ENCODE measurements at places on chromosomes 3 and 15.

GRCh38 chr3:195077611-195078540 lies 193.1 kb downstream of the XXYLT1 start:
- no peak for DNase-seq

DNA sequence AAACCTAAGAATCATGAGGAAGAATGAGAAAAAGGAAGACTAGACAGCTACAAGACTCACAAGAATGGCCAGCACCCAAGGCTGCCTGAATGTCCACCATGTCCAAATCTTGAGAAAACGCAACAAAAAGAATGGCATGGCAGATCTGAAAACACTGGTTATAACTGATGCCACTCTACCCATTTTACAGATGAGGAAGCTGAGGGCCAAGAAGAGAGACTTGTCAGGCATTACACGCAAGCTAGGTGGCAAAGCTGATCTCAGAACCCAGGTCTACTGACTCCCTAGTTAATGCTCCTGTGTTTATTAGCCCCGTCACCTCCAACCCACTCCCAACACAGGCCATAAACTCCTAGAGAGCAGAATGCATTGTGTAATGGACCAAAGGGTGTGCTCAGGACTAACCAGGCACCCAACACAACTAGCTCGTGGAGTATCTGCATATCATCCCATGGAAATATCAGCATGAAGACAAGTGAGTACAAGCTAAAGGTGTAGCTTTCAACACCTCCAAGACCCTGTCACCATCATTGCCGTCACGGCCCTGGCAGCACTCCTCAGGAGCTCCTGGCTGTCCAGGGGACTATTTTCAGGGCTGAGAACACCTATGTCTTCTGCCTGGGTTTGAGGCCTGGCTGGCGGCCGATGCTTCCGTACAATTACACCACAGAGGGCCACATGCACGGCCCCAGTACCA lies 111.7 kb downstream of the XXYLT1 start:
- DNase-seq: no peak

- no peak for DNase-seq
These were observed 46.2 kb downstream of the CNTN6 start for GRCh38 chr3:1139071-1139470.

- DNase-seq: no peak
These were observed 67.7 kb upstream of the CSPG5 start for GRCh38 chr3:47646362-47646761.

GRCh38 chr3:70871909-70872656 lies 559.6 kb upstream of the MDFIC2 start:
- no peak for DNase-seq

DNA sequence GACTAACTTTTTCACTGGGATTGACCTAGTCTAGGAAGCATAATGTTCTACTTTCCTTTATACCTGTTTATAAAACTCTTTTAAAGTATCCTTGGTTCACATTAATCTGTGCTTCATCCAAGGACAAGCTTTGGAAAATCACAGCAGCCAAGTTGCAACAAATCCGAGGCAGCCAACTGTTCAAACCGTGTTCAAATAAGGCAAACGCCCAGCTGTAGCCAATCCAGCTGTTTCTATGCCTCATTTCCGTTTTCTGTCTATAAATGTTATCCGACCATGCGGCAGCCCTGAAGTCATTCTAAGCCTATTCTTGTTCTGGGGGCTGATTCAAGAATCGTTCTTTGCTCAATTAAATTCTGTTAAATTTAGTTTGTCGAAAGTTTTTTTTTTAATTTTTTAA lies 78.3 kb downstream of the FMN1 start:
- no peak for DNase-seq

DNA sequence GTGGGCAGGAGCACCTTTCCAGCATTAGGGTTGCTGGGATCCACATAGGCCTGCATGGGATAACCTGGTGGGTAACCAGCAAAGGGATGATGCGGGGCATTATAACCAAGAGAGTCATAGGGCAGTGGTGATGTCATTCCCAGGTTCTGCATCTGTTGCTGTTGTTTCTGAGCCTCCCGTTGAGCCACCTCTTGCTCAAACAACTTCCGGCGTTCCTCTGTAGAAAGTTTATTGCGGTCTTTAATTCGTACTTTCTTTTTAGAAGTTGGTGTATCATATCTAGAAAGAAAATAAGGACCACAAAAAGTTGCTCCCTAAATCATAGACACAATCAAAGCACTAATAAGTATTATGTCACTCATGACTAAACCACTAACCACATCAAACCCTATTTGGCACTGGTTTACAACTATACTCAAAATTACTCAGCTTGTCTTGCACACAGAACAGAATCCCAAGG lies 77.8 kb downstream of the NBEAL2 start:
- no peak for DNase-seq

DNA sequence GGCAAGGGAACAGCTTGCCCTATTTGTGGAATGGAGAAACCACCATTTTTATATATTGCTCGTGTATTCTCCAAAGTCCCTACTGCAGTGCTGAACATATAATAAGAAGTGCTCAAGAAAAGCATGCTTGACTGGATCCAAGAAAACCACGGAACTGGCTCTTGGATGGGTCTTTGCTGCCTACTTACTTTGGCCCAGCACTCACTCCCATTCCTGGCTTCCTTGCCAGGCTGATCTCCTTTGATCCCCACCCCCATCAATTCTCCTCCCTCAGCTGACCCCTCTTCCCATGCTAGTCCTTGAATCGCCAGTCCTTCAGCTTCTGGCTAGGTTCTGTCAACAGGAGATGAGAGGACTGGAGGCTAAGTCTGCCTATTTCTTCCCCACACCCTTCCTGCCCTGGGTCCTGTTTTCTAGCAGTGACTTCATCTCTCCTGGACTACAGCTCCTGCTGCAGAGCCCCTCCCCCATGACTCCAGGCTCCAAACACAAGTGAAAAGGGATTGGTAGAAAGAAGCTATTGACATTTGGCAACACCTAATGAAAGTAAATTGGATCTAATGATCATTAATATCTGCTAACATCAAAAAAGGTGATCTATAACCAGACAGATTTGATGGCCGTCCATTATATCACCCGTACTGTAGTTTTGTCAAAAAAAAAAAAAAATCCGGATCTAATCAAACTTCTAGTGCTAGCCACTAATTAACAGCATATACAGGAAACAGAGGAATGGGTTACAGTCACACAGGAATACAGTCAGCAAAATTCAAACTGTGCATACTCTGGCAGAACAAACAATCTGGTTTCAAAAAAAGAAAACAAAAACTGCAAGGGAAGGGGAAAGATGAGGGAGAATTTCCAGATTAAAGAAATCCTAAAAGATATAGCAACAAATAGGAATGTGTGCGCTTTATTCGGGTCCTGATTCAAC lies 7.8 kb downstream of the FAM240A start:
- DNase-seq: no peak

GRCh38 chr3:119240591-119241434 lies at the start of gene B4GALT4:
B4GALT4 (minus strand) TSS chr3:119240878; CDS start chr3:119230099, 10,779 bp downstream.
- DNase-seq: peak; percentile 82

DNA sequence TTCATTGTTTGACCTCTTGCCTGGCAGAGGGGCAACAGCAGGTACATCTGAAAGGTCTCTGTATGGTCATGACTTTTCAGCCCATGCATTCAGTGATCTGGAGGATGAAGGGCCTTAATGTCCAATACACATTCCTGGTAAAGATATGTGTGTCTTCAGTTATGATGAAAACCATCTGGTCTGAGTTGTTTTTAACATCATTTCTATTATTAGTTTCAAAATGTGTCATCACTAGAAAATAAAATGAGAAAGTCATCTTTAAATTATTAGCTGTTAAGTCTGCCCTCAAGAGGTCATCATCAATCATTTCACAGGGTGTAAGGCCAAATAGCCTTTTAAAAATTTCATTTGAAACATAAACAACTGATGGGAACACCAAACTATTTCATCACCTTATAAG lies 92.1 kb upstream of the PLSCR4 start:
- no peak for DNase-seq

DNA sequence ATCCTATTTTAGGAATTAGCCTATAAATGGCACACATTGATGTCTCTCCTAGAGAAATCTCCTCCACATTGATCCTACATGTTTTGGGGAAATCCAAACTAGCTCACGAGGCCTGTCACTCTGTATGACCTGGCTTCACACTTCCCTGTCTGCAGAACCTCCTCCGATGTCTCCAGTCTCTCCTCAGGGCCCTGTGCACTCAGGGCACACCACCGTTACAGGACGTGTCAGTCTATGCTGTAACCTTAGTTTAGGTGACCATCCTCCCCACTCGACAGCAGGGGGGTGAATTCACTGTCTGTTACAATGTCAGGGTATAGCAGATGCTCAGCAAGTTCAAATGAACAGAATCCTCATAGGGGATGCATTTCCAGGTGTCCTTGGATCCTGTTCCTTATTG lies 249.1 kb downstream of the OCA2 start:
- no peak for DNase-seq

GRCh38 chr3:15215996-15216395 lies 9.9 kb downstream of the CAPN7 start:
- no peak for DNase-seq

DNA sequence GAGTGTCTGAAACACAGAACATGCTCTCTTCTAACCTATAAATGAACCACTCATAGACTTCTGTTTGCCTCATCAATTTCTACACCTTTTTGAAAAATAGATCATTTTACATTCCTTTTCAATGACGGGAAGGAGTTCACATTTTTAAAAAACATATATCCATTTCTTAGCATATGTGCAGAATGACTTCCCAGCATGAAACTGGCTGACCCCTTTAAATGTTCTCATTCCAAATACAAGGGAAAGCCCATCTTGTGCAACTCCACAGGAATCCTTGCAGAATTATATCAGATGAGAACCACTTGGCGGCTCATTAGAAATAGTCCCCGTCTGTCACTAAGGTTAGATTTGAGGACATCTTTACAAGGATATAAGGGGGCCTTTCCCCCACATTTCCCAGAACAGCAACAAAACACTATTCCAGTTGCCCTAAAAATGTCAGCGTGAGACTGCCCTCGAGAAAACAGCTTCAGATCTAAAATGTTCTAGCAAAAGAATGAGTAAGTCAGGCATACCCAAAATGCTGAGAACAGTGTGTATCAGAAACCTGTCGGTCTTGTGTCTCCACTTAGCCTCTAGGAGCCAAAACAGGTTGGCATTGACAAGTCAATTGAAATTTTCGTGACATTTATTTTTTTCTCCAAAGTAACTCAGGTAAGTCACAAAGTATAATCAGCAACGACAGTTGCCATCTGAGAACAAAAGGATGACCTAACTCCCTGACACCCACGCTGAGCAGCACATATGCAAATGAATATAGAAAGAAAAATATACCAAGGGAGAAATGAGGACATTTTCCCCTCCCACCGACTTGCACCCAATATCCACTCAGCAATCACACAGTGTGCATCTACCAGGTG lies 63.1 kb downstream of the FOXP1 start:
- DNase-seq: no peak

All from hippocampal formation (tissue), 2 donors.